ENCODE measurements at places on chromosomes 2 and 18.

DNA sequence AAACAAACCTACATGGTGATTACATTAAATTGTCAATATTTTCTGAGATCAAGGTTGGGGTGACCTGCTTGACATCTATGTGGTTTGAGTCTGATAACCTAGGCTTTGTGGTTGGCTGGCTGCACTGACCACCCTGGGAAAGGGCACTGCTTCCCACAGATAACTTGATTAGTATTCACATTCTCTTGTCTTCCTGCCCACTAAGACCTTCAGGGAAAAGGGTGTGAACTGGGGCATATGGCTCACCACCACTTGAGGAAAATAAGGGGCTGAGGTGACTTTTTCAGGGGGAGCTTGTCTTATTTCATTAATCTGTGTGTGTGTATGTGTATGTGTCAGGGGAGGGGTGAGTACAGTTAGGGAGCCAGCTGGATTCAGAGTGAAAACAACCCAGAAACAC is 1.5 kb downstream of the SMYD1 start:
- no peak for DNase-seq

DNA sequence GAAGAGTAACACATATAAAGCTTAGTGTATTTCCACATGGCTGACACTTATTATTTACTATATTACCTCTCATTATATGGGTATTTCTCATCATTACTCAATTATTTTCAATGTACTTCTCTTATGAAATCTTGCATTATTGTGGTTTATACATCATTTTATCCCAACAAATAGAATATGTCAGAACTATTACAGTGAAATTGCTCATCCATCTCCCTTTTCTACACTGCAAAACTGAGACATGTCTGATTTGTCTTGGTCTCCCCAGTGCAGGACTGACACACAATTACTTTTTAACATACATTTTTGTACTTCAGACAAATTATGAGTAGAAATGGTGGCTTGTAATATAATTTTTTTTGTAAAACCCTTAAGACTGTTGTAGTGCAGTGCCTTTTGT is 600.9 kb downstream of the PLCL1 start:
- no peak for DNase-seq

GRCh38 chr2:13158466-13158865 is 441.7 kb downstream of the TRIB2 start:
- no peak for DNase-seq

- no peak for DNase-seq
These were observed 1.7 kb downstream of the FHL2 start for GRCh38 chr2:105397025-105397722.

Measured in activated CD4-positive, CD25-positive, alpha-beta regulatory T cell (primary cell).